Suppressor macrophage treated with lipopolysaccharide for 1 hour (primary cell): ENCODE measurements at places on chromosomes 1 and 21.

- no peak for DNase-seq
Observed at GRCh38 chr1:203424861-203425662, 50.5 kb upstream of the PRELP start.

DNA sequence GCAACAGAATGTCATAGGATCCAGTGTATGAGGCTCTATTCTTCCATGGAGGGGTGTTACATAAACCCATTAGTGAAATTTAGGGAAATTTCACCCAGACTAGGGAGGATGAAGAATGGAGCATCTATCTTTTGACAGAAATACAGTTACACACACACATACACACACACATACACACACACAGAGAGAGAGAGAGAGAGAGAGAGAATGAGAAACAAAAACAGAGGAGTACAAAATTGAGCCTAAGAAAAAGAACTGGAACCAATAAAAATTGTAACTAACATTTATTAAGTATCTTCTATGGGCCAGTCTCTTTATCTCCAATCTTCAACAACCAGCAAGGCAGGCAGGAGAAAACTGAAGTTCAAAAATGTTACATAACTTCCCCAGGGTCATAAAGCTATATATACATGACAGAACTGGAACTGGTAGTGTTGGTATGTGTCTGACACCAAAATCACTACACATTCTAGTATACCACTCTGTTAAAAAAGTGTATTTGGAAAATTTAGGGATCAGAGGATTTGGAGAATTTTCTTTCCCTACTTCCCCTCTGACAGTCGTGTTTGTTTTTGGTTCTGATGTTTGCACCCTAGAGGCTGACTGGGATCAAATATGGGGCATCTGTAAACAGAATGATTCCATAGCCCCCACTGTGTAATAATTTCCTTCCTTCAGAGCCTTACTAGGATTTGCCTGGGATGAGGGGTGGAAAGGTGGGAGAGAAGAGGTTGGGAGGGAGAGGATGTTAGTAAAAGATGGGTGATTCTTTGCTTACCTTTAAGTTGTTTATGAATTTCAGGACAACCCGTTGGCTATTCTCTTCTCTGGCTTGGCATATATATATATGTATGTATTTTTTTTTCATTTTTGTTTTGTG, 1.0 kb upstream of the ZFYVE9 start:
- no peak for DNase-seq

- DNase-seq = peak; percentile 73
Observed at GRCh38 chr21:36320421-36321324, 676 bp downstream of the MORC3 start.

DNA sequence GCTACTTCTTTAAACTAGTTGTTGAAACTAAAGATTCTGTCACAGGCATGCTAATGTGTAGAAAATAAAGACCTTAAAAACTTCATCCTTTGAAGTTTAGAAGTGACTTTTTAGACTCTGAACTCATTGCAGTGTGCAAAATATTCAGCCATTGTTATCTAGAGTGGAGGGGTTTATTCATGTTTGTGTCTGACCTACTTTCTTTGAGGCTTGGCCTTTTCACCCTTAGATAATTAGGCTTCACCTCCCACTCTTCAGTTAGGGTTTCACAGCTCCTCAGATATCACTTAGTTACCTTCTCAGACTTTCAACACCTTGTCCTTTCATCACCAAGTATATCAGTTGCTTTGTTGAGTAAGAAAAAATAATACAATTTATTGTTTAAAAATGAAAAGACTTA, 75.9 kb downstream of the IVNS1ABP start:
- DNase-seq = no peak

- DNase-seq = no peak
Observed at GRCh38 chr1:5296557-5297179, 642.3 kb downstream of the AJAP1 start.

GRCh38 chr1:9075022-9075421, 5.6 kb upstream of the SLC2A5 start:
- DNase-seq = peak; percentile 38

GRCh38 chr1:182629499-182630096, 25.4 kb upstream of the RGS16 start:
- peak; percentile 79 for DNase-seq

DNA sequence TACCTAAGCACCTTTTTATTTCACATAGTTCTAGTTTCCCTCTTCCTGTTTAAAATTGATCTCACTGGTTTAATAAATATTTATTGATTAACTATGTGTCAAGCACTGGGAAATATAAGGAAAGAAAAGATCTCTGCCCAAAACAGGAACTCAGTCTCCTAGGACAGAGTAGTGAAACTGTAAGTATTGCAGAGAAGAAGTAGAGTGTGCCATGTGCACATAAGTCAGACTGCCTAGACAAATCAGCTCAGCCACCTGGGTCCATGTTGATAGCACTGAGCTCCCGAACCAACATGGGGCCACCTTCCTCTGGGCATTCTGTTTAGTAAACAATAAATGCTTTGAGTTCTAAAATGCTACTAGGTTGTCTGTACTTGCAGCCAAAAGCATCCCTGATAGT, 9.8 kb upstream of the SSX2IP start:
- peak; percentile 46 for DNase-seq

DNA sequence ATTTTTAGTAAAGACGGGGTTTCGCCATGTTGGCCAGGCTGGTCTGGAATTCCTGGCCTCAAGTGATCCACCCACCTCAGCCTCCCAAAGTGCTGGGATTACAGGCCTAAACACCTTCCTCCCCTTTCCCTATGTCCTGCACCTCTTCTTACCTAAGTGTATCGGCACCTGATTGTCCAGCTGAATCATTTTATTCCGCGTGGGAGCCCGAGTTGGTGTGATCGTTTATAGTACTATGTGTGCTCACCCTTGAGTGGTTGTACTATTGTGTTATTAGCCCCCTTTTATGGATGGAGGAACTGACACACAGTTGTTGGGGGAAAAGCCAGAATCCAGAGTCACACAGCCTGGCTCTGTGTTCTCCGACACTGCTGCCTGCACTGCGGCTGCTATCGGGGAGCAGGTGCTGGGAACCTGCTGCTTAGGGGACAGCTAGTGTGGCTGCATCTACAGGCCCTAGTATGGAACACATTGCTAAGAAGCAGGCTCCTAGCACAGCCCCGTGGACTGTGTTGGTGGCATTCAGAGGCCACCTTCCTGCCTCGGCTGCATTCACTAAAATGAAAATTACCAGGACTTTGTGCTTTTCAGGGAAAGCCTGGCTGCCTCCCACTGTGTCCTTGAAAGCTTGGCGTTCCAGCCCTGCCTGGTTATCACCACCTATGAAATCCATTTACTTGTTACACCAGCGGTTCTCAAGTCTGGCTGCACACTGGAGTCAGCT, 21.6 kb downstream of the ENO1 start:
- DNase-seq = no peak

DNA sequence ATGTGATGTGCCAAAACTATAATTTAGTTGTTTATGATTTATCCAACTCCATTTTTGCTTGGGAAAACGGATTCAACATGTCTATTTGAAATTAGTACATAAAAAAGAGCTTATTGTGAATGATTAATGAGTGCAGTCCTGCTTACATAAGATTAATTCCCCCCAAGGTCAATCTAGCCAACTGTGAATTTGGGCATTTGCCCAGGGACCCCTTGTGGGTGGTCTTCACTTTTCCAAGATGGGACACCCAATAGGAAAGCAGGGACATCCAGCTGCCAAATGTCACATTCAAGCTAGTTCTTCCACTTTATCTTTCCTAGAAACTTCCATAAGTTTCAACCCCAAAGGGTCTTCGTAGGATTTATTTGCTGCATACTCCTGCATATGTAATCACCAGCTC, 362.4 kb upstream of the PKN2 start:
- DNase-seq = no peak

GRCh38 chr21:30337276-30337744, at the start of gene KRTAP27-1:
KRTAP27-1 (minus strand) TSS chr21:30337694; CDS start chr21:30337668, 26 bp downstream.
- no peak for DNase-seq

DNA sequence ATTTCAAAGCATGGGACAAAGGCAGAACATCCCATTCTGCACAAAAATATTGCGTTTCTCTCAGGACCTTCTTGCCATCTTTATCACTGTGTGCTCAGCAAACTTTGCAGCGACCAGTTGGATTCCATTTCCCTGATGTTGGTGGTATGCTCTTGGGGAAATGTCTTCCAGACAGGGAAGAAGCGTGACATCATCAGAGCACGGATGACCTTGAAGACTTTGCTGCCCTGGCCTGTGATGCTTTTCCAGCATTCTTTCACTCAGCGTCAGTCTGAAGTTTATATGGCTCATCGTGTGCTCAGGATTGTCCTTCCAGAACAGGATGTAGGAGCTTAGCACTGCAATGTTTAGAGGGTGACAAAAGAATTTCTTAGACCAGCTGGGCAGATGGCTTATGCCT, 131.4 kb upstream of the F3 start:
- DNase-seq = no peak

GRCh38 chr1:150558761-150559655, 9.8 kb downstream of the ADAMTSL4 start:
- DNase-seq = peak; percentile 61

GRCh38 chr1:59017501-59018231, 233.8 kb upstream of the JUN start:
- DNase-seq = peak; percentile 43

- no peak for DNase-seq
Observed at GRCh38 chr1:22918644-22919043, 54.0 kb downstream of the LACTBL1 start.

DNA sequence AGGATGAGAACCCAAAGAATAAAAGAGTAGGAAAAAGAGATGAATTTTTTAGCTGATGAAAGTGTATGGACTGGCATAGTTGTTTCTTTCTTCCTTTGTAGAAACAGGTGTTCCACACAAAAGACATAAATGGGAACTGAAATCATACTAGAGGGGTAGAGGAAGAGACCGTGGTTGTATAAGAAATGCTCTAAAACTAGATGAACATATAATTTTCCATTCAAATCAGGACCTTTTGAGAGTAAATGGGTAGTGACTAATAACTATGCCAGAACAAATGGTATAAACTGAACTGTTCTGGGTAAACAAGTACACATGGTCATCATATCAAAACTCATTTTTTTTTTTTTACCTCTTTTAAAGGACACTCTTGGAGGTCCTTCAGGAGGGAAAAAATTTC, 344.2 kb downstream of the VAV3 start:
- DNase-seq = no peak

DNA sequence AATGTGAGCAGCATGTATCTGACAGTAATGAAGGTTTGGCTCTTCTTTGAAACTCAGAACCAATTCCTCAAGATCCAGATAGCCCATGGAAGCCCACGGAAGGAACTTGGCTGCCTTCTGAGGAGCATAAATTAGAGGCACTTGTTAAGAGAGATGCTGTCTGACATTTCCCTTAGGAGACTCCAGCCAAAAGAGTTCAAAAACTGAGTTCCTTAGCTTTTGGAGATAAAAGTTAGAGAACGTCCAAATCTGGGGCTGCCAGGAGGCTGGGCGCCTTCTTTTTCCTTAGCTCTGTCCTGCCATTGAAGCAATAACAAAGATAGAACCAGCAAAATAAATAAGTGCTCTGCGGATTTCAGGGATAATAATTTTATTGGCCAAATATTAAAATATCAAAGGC, 439.6 kb upstream of the USP24 start:
- no peak for DNase-seq

- DNase-seq = peak; percentile 70
Observed at GRCh38 chr1:150072959-150073358, 5.4 kb downstream of the VPS45 start.

GRCh38 chr1:15786581-15786980, 20.9 kb downstream of the UQCRHL start:
- DNase-seq = no peak

- no peak for DNase-seq
Observed at GRCh38 chr1:83086346-83086745, 912.6 kb downstream of the TTLL7 start.

GRCh38 chr1:109225711-109226445, 12.2 kb downstream of the SARS1 start:
- DNase-seq = no peak

- peak; percentile 28 for DNase-seq
Observed at GRCh38 chr1:6198646-6199297, 623 bp downstream of the RPL22 start.

DNA sequence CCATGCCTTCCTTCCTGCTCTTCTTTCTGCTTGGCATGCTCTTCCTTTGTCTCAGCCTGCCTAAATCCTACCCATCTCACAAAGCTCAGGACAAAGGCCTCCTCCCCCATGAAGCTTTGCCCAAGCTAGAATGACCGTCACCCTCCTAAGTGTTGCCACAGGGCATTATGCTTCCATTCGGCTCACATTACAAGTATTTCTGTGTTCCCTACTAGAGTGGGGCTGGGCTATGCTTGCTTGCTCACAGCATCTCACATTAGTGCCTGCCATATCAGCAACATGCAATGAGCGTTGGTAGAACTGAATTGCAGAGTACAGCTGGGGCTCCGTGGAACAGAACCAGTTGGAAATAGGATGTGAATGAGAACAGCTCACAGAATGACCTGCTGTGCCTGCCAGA, 82.8 kb downstream of the CD58 start:
- DNase-seq = no peak

DNA sequence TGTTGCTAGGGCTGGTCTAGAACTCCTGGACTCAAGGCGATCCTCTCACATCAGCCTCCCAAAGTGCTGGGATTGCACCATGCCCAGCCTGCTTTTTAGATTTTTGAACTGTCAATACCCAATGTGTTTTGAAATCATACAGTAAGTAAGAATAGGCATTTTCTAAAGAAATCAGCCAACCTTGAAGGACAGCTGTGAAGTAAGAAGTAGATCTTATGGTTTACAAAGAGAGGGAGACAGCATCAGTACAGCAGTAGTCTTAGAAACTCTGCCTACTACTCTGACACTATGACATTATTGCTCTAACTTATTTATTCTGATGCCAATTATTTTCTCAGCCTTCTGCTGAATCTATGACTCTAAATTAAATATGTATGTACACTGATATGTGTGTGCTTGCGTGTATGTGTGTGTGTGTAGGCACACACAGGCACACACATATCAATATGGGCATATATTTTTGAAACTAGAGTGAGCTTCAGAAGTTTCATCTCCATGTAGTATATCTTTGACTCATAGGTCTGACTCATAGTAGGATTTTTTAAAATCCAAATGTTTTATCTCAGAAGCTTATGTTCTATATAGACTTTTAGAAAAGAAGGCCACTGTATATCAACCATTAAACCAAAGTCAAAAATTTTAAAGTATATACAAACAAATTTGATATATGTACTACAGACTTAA, 140.4 kb downstream of the COL24A1 start:
- no peak for DNase-seq

DNA sequence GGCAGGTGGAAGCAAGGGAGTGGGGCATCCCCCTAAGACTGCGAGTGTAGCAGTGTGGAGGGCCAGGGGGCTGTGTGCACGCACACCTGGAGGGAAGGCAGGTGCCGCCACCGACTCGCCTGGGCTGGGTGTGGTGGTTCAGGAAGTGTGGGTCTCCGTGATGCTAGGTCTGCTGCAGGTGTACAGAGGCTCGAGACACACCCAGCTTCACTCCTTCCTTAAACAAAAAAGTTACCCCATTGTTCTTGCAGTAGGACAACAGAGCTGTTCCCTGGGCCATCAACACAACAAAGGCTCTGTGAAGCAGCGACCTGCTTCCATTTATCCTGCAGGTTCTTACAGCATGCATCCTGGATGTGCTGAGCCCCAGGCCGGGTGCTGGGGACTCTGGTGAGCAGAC, 100.4 kb upstream of the TMEM51 start:
- DNase-seq = no peak

- no peak for DNase-seq
Observed at GRCh38 chr1:104248385-104248784, 498.7 kb downstream of the AMY1C start.
